Fibroblast of skin of scalp (primary cell): ENCODE measurements at places on chromosomes 11 and 22.

GRCh38 chr11:106842134-106842533, 176.1 kb downstream of the GUCY1A2 start:
- no peak for DNase-seq

DNA sequence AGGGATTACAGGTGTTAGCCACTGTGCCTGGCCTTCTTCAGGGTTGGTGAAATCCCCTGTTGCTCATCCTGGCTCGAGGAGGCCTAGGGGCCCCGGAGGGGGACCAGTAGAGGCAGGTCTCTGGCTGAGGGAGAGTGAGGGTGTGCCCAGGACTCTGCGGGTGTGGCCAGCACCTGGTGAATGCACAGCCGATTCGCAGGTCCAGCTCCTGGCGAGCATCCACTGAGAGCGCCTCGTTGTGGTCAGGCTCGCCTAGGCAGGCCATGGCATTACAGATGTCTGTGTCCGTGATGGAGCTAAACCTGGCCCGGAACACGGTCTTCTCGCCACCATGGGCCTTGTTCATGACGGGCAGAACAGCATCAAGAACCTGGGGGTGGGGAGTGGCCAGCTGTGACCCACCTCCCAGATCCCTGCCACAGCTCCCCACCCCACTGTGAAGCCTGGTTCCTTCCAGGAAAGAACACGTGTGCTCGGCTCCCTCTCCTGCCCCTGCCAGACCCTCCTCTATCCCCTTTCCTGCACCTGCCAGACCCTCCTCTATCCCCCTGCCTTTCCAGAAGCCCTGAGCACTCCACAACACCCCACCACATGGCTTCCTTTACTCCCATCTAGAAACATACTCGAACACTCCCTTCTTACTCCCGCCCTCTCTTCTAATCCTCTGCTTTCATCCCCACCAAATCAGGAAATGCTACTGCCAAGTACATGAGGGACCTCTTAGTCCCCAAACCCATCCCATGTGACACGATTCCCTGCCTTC, 12.4 kb downstream of the TOP3B start:
- DNase-seq, result no peak

DNA sequence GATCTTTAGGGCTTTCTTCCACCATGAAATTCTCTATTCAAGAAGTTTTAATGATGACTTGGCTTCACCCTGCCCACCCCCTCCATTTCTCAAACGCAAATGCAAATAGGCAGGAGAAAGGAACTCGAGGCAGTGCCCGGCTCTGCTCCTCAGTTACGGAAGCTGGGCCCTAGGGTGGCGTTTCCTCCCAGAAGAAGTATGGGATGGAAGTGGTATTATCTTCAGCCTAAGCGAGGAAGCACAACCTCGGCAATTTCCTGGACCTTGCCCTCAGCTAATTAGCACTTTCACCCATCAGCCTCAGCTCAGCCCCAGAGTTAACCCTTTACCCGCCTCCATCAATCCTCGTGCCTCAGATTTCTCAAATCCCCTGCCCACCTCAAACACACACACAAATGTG, 58.2 kb upstream of the LRRC55 start:
- DNase-seq, result no peak

DNA sequence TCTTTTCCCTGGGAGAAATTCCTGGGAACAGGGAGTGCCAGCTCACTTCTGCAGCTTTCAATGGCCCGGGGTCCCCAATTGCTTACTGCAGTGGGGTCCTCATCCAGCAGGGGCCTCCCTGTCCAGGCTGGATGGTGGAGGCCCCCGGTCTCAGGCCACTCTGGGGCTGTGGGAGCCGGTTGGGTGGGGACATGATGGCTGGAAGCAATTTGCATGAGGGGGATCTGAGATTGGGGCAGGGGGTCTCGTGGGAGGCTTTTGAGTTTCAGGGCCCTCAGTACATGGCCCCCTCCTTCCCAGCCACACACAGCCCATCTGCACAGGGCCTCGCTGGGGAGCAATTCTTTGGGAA, 25.2 kb downstream of the MRGPRD start:
- no peak for DNase-seq

GRCh38 chr22:49234459-49234858, 593.2 kb downstream of the BRD1 start:
- DNase-seq, result no peak

GRCh38 chr11:72869831-72870230, 55.6 kb downstream of the ATG16L2 start:
- DNase-seq, result no peak

GRCh38 chr11:10986006-10986405, 128.2 kb upstream of the ZBED5 start:
- DNase-seq, result no peak

- DNase-seq, result no peak
Measured at GRCh38 chr22:38784035-38784434, 9.9 kb downstream of the DNAL4 start.

GRCh38 chr11:78021611-78022010, 1.5 kb downstream of the KCTD14 start:
- DNase-seq, result no peak
